ENCODE measurements at places on chromosomes 11 and 22.

DNA sequence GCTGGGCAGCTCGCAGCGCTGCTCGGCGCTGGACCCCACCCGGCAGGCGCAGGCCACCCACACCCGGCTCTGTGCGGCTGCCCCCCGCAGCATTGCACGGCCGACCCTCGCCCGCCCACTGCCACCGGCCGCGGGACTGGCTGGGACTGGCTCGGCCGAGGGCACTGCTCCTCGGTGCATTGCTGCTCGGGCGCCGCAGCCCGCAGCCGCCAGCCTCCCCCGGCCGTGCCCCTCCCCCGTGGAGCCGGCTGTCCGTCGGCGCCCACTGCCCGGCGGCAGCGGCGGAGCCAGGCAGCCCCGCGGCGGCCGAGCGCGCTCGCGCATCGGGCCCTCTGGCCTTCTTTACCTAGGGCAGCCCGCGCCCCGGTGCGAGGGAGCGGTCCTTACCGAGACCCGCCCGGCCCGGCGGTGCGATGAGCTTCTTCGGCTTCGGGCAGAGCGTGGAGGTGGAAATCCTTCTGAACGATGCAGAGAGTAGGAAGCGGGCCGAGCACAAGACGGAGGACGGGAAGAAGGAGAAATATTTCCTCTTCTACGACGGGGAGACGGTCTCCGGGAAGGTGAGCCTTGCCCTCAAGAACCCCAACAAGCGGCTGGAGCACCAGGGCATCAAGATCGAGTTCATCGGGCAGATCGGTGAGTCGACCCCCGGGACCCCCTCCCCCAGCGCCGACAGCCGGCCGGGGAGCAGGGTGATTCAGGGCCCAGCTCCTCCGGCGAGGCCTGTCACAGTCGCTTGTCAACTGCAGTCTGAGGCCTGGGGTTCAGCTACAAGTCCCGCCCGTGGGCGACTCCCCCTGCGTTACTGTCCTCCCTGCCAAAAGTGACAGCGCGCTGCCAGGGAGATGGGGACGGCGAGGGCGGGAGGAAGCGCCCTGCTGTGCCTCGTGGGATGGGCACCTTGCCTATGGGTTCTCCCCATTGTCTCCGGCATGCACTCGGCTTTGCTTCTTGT lies 516 bp downstream of the VPS26B start:
- DNase-seq: peak; percentile 44

DNA sequence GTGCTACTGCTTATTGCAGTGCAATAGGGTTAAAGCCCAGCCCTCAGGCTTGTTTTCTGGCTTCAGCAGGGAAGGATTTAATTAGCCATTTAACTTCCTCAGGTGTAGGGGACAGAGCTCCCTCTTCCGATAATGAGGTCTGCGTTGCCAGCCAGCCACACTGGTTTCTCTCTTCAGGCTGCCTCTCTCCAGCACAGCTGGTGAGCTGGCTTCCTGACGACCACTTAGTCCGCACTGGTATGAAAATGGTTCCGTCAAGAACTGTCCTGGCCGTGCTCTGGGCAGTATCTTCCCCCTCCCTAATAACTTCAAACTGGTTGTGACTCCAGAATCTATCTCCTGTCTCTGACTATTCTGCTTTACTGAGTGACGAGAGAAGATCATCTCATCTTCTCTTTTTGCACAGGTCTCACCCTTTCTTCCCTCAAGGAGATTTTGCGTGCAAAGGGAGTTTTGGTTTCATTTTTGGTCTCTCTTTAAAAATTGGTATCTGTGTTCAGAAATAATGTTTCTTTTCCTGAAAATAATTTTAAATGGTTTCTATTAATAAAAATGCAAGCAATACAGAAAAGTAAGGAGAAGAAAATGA lies 49.2 kb downstream of the CNTN5 start:
- DNase-seq: no peak

DNA sequence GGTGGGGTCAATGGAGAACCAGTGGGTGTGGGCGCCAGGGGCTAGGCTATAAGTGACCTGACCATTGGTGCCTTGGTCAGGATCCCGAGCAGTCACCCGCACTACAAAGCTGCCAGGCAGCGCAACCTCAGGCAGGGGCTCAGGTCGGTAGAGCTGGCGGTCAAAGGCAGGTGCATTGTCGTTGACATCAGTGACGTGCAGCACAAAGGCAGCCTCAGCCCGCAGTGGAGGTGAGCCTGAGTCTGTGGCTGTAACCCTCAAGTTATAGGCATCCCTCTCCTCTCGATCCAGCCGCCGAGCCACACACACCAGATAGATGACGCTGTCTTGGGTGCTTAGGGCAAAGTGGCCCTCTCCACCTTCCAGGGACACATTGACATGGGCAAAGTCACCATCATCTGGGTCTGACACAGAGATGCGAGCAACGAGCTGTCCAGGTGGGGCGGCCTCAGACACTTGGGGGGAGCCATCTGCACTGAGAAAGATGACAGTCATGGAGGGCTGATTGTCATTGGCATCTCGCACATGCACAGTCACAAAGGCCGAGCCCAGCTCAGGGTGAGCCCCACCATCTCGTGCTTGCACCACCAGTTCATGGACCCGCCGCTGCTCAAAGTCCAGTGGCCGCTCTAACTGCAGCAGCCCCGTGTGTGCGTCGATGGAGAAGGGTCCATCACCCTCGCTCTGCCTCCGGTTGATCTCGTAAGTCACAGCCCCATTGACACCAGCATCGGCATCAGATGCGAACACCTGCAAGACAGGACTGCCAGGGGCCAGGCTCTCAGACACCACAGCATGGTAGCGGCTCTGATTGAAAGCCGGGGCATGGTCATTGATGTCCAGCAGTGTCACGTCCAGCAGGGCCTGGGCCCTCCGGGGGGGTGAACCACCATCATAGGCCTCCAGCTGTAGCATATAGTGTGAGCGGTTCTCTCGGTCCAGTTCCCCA lies 15.3 kb downstream of the DCHS1 start:
- no peak for DNase-seq

DNA sequence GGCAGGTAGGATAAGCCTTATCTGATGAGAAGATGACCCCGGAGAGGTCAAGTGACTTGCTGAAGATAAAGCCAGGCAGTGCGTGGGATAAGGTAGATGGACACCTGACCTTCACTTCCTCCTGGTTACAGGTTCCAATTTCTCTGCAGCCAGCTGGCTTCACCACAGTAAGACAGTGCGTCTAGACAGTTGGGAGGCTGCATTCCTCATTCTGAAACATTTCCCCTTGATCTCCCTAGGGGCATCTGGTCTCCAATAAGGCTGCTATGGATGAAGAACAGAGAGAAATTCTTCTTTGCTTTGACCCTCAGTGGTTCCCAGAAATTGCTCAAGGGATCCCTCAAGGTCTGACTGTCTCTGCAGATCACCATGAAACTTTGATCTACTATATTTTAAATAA lies 211.3 kb downstream of the MYO18B start:
- DNase-seq: no peak

DNA sequence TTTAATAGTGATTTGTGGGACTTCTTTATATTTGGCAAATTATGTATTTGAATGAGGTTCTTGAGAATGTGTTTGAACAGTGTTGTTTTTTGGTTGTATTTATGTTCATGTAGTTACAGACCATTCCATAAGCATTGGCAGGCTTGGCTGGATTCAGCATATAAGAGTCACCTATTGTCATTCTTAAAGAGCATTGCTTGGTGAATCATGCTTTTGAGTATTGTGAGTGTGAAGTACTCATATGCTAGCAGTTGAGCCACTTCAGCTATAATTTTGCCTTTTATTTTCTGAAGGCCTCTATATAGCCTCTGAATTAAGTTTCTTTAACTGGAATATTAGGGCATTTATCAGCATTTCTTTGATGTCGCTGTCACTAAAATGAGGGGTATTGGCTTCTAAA lies 110.0 kb upstream of the GAL start:
- DNase-seq: no peak

GRCh38 chr22:22168190-22168940 lies 76.2 kb upstream of the VPREB1 start:
- DNase-seq: peak; percentile 48

GRCh38 chr11:74773476-74773875 lies 24.8 kb downstream of the RNF169 start:
- DNase-seq: no peak

- no peak for DNase-seq
These were observed 13.5 kb upstream of the EP300 start for GRCh38 chr22:41078931-41079330.

- no peak for DNase-seq
These were observed 174.6 kb downstream of the CTTN start for GRCh38 chr11:70572974-70573260.

- DNase-seq: no peak
These were observed 4.2 kb downstream of the HRAS start for GRCh38 chr11:530960-531831.

DNA sequence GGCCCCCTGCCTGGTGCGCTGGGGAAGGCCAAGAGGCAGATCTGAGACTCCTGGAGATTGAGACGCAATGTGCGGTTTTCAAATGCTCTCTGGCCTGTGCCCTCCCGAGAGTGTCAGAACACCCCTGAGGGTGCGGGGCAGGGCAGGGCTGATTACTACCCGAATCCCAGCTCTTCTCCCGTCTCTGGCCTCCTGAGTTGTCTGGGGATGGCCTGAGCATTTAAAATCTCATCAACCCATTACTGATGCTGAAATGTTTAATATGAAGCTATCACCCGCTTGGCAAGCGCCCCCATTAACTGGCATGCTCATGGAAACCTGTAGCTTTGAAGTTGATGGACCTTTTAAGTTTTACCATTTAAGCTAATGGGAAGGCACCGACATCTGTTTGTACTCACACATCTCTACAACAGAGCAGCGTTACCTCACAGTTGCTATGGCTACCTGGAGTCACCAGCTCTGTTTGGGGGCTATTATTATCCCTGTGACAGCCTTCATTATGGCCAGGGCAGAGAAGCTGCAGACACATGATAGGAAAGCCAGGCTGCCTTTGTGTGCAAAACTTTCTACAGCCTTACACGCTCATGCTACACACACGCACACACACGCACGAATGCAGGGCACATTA lies 3.6 kb upstream of the MB start:
- DNase-seq: no peak

DNA sequence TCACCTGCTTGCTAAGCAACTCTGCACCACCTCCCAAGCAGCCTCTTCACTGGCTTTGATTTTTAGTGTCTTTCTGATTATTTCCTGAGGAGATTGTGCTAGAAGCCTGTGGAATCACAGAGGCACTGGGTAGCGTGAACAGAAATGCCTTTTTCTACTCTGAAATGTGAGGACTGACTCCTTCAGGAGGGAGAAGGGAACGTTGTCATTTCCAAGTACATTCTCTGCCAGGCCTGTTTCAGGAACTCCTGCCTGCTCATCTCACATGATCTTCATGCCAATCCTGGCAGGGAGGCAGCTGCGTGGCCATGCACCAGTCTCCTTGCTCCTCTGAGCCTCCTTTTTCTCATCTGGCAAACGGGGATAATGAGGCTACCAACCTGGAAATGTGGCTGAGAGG lies 49.8 kb upstream of the PRDM11 start:
- DNase-seq: peak; percentile 58

- no peak for DNase-seq
These were observed 45.1 kb upstream of the DEUP1 start for GRCh38 chr11:93285430-93285829.

GRCh38 chr11:73246303-73246702 lies 25.8 kb upstream of the P2RY6 start:
- no peak for DNase-seq

DNA sequence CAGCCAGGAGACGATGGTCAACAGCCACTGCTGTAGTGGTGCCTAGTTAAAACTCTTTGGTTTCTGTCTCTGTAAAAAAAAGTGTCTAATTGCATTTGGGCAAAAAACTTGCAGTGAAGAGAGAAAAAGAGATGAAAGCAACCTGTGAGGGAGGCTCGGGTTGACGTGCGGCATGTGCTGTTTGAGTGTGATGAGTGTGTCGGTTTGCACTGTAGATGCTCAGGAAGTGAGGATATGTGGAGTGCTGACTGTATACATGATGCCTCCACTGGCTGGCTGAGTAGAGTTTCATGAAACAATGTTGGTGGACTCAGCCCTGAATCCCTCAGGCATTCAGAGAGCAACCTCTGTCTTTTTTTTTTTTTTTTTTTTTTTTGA lies 4.3 kb upstream of the DGCR6L start:
- no peak for DNase-seq

GRCh38 chr11:126224647-126225294 lies 13.2 kb downstream of the FAM118B start:
- DNase-seq: no peak

DNA sequence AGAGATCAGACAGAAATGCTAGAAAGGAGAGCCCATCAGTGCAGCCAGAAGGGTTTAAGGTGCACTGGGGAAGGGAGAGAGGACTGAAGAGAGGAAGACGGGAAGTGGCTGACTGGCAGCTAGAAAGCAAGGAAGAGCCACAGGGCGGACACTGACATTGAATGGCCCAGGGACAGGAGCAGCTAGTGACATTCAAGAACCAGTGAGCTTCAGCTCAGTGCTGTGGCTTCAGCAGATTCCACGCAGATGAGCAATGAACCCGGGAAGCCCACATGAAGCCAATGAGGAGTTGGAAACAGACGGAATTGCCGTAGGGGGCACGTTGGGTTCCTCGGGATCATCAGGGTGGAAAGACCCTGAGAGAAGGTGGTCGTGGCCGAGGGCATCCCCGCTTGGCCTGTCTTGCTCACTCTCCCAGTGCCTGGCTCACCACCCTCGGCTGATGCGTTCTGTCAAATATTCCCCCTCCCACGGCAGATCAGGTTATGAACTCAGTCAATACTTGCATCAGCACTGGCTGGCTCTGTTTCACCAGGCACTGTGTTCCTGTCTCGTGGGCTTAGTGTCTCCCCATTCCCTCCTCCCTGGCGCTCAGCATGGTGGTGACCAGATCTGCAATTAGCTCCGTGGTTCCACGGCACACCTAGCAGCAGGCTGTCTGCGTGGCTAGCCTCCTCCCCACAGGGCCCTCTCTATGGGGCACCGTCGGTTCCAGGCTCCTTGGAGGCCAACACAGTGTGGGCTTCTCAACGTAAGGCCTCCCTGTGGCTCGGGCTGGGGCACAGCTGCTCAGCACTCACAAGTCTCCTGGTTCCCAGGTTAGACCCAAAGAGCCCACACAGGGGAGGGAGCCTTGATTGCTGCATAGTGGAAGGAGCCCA lies 145.5 kb downstream of the TRIM29 start:
- DNase-seq: no peak

GRCh38 chr11:104624021-104624420 lies 274.2 kb downstream of the CASP12 start:
- DNase-seq: no peak

- no peak for DNase-seq
These were observed 19.8 kb downstream of the LRP4 start for GRCh38 chr11:46898396-46899095.

DNA sequence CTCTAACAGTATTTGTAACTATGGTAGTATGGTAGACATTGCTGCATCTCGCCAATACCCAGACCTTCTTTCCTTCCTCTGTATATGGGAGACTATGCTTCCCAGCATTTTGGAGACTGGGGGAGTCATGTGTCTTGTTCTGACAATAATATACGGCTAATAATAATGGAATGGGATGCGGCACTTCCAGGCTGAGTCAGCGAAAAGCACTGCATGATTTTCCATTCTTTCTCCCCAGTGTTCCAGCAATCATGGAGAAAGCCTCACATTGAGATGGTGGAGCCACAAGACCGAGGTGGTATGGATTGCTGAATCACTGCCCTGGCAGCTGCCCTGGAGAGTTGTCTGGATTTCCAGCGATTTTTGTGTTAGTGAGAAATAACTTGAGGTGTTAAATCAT lies 77.1 kb upstream of the FIBIN start:
- DNase-seq: no peak
